Esophagus mucosa (tissue), 1 donor: ENCODE measurements at places on chromosomes 16 and 17. TPM values are rescaled to one million over a fixed set of nuclear protein-coding genes. Genes with fewer than 3 reads are reported as not detected.
A peak's percentile ranks its signal among the peaks of the same experiment; 100 is the strongest.

AATK gene
- total RNA-seq: 0.56 TPM

- no peak for ATAC-seq
These were observed 34.0 kb downstream of the WSB1 start for GRCh38 chr17:27327871-27328270.

- peak; percentile 22 for ATAC-seq
These were observed 3.4 kb downstream of the TRAF4 start for GRCh38 chr17:28747051-28747691.

DNA sequence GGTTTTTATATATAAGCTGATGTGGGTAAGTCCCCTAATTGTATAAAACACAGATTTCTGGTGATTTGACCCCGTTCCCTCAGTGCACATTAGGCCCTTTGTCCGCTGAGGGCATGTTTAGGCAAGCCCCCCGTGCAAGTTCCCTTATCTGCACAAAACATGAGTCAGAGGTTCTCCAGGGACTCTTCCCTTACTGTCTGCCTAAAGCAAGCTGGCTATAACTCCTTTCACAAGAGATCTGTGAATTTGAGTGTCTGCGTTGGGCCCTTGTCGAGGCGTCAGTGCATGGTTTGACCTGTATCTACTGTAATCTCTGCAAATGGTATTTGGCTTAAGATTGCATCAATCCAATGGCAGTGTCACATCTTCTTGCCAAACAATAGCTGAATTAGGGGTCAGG lies 712.8 kb downstream of the CDH8 start:
- no peak for ATAC-seq

DNA sequence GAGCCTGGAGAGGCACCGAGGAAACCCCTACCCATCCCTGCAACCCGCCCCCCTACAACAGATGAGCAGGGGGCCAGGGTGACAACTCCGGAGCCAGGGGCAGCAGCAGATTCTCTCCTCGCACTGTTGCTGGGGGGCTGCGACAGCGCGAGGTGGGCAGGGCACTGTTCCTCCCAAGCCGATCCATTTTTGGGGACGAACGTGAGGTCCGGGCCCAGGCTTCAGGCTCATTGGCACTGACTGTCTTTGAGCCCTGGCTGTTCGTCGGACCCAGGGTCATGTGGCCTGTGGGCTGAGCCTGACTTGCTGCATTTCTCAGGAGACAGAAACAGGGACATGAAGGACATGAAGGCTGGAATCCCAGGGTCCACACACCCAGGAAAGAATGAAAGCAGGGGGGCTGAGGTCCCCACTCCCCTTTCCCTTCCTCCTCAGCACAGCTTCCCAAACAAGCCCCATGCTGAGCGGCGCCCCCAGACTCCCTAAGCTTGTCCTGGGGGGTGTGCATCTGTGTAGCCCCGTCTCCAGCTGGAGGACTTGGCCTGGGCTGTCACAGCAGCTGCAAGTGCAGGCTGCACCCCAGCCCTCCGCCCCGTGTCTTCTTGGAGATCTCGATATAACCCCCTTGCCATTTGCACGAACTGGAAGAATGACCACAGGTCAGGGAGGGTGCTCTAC lies 18.7 kb downstream of the CEP295NL start:
- no peak for ATAC-seq

GRCh38 chr17:11719203-11719602 lies 120.9 kb downstream of the DNAH9 start:
- no peak for ATAC-seq

TMEM204 gene
- 2.8 TPM for total RNA-seq

ITGAX gene
- 1.9 TPM for total RNA-seq

CFAP97D1 gene
- total RNA-seq: not detected

DNA sequence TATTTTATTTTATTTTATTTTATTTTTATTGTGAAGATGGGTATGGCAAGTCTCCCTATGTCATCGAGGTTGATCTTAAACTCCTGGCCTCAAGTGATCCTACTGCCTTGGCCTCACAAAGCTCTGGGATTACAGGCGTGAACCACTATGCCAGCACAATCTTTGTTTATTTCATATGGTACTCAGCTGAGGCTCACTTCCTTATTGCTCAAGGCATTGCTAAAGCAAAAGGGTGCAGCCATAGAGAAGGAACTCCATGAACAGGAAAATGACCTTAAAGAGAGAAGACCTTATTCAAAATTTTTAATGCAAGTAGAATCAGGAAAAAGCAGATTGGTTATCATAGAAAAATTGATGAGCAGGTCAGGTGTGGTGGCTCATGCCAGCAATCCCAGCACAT lies 110.6 kb upstream of the RBBP6 start:
- ATAC-seq: no peak

- no peak for ATAC-seq
These were observed 133.0 kb upstream of the GSE1 start for GRCh38 chr16:85479972-85480726.

DNA sequence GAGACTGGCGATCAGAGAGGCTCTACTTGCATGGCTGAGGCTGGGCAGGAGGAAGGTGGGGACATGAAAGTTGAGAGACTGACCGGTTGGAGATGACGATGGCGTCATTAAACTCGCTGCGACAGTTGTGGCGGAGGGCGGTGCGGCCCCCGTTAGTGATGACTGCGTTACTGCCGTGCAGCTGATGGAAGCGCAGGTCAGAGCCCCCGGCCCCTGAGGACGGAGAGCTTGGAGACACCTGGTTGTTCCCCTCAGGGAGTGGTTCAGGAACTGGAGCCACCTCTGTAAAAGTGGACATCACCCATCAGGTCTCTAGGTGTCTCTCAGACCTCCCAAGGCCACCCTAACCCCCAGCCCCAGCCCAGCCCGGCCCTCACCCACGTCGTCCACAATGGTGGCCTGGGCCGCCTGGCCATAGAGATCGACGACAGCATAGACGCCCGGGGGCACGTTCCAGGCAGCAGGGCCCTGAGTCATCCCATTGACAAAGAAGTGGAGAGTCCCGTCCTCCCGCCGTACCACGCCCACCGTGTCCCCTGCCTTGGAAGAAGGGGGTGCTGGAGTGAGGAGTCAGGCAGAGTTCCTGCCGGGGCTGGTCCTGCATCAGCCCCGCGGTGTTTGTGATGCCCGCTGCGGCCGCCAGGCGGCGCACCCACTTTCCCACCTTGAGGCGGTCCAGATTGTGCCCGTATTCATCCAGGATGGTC lies 5.3 kb downstream of the NEURL4 start:
- ATAC-seq: peak; percentile 30

GRCh38 chr17:68942389-68942788 lies 12.8 kb downstream of the ABCA8 start:
- no peak for ATAC-seq

GRCh38 chr16:13936596-13937081 lies 16.7 kb downstream of the ERCC4 start:
- ATAC-seq: peak; percentile 50

GRCh38 chr17:57565176-57565575 lies 179.9 kb downstream of the CCDC182 start:
- ATAC-seq: no peak

DNA sequence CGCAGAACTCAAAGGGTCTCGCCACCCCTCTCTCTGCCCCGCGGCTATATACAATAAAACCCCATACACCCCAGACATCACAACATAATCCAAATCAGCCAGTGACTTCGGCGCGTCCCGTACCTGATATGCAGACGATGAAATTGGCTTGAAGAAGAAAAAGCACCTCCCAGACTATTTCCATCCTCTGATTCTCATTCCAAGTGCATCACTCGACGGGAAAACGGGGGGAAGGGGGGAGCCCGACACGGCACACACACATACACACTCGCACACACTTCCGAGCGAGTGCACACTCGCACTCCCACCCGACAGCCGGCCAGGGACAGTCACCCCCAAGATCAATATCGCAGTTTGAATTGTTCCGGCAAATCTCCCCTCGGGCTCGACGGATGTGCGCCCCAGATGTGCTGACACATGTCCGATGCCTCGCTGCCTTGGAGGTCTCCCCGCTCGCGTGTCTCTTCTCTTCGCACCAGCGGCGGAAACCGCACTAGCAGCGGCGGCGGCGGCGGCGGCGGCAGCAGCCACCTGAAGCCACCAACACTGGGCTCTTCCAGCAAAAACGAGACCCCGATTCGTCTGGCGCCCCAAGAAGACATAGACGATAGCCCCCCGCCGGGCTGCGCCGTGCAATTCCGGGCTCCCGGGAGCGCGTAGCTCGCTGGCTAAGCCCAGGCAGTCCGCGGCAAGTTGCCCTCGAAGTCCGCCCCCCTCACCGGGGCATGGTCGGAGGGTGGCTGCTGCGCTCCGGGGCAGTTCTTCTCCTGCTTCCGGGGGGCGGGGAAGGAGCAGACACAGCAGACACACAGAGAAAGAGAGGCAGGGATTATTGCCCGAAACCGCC lies 688 bp downstream of the CA10 start:
- no peak for ATAC-seq

DNA sequence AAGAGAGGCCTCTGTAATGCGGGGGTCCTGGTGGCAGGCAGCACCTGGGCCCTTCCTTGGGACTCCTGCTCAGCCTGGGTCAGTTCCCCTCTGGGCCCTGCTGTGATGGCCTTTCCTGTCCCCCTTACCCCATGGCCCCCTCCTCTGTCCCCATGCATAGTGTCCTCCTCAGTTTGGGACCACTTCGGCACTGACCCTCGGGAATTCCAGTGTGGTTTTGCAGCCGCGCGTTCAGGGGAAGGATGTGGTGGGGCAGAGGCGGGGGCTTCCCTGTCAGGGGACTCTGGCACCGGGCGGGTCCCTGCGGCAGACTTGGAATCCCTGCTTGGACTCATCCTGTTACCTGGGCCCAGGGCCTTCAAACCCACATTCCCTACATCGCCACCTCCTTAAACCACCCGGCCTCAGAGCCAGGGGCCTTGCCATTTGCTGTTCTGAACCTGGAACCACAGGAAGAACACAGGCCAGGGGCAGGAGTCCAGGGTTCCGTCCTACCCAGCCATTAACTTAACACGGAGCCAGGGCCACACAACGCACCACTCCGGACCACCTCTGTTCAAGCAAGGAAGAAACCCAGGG lies 31.4 kb upstream of the EIF1 start:
- no peak for ATAC-seq

GRCh38 chr17:21376759-21377690 lies 868 bp downstream of the KCNJ12 start:
- ATAC-seq: peak; percentile 17

- ATAC-seq: peak; percentile 2
These were observed 415 bp upstream of the FLOT2 start for GRCh38 chr17:28897769-28898526.

CACNG5 gene
- not detected for total RNA-seq

GRCh38 chr17:73293031-73293430 lies 18.8 kb downstream of the CDC42EP4 start:
- no peak for ATAC-seq

- peak; percentile 26 for ATAC-seq
These were observed at the start of gene HOXB5 for GRCh38 chr17:48593126-48593829. Gene HOXB5, minus strand, starts transcription at chr17:48593779. Its CDS starts 97 bp downstream, at chr17:48593682.

MYADML2 gene
- total RNA-seq: not detected

WFDC1 gene
- 1.1 TPM for total RNA-seq

PRSS8 gene
- total RNA-seq: 59.3 TPM

GRCh38 chr17:41544491-41544892 lies 16.4 kb upstream of the KRT19 start:
- peak; percentile 14 for ATAC-seq

HEXIM2 gene
- 4.7 TPM for total RNA-seq

- ATAC-seq: no peak
These were observed 2.2 kb upstream of the PHLPP2 start for GRCh38 chr16:71726476-71727315.

DNA sequence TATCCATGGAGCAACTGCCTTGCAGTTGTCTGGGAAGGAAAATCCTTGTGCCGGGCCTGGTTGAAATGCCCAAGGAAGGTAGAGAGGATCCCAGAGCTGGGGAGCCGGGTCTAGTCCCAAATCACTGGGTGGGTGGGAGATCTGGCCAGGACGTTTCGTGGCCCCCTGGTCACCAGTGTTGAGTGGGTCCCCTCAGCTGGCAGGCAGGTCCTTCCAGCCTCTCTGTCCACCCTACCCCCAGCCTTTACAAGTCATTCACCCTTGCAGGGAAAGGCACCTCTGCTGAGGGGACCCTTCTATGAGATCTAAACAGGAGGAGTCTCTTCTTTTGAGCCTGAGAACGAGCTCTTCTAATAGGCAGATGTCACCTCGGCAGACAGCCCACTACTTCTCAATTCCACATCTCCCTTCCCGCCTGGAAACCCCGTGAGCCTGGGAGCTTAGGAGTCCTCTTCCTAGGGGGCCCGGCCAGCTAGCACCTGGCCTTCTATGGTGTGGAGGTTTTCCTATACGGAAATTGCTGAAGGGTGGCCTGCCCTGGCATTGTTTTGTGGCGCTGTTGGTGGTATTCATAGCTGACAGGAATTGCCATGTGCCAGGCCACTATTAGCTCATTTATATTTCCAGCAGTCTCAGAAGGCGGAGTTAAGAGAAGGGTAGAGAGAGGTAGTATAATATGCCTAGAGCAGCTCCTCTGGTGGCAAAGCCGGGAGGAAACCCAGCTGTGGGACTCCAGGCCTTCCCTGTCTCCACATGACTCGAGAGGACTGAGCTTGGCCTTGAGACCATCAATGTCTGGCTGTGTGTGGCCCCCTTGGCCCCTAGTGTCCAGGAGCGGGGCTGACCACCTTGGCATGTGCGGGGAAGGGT lies 13.3 kb downstream of the MPRIP start:
- peak; percentile 19 for ATAC-seq

DNA sequence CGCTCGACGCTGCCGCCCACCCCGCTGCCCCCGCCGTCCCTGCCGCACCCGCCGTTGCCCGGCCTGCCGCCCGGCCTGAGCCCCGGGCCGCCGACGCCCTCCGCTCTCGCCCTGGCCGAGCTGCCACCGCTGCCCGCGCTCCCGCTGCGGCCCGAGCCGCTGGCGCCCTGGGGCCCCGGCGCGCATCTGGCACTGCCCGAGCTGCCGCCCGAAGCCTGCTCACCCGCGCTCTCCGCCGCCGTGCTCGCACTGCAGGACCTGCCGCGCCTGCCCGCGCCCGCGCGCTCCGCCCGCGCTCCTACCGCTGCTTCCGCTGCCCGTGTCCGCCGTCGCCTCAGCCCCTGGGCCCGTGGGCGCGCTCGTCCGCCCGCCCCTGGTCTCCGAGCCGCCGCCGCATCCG lies 8.4 kb upstream of the CLDN9 start:
- ATAC-seq: no peak

- ATAC-seq: no peak
These were observed 166.3 kb upstream of the FOXF1 start for GRCh38 chr16:86343796-86344585.
